Hindlimb muscle (tissue), 1 donor: ENCODE measurements at places on chromosomes 1 and 21. TPM values are rescaled to one million over a fixed set of nuclear protein-coding genes. Genes with fewer than 3 reads are reported as not detected.

ITSN1 gene
- 34.1 TPM for polyA plus RNA-seq

IRF6 gene
- polyA plus RNA-seq = 0.83 TPM

DNA sequence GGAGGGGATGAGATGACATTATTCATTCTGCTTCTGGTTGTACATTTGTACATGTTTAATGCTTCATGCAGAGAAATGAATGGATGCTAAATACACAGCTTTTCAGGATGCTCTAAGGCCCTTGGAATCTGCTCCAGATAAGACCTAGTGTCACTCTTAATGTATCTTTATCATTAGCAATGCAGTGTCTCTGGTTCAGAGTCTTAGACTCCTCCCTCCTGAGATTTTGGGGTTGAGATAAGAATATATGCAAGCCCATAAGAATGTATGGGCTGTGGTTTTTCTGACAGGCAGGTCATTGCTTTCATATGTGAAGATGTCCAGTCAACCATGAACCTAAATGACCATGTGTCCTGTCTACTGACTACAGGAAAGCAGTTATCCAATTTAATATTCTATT lies 415.5 kb downstream of the RPS6KC1 start:
- no peak for DNase-seq

- no peak for DNase-seq
Measured at GRCh38 chr1:247906504-247907047, 11.2 kb downstream of the OR2W3 start.

DNA sequence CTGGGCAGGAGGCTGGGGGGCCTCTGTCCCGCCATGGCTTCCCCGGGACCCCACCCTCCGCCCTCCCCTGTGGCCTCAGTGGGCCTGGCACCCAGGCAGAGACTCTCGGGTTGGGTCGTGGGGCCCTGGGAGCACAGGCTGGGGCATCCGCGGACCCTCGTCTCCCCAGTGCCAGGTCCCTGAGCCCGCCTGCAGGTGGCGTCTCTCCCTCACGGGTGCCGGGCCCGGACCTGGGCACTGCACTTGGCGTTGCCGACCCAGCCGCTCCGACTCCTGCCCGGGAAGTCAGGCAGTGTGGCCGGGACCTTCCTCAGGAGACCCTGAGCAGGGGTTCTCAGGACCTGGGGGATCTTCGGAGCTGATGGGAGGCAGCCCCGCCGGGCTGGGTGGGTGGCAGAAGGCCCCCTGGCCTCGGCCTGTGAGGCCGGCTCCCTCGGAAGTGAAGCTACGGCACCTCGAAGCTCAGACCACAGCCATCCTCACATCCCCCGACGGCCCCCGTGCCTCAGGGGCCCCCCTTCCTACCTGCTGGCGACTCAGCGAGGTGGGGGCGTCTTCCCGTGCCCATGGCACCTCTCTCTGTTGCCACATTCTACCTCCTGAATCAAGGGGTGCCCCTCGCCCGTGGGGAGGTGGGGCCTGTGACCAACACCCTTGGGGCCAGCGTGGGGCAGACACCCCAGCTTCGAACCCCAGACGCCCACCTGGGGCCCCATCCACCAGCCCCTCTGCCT lies 6.4 kb upstream of the C1orf159 start:
- peak; percentile 81 for DNase-seq

GRCh38 chr1:113211467-113211866 lies 138.5 kb downstream of the LRIG2 start:
- DNase-seq = no peak

ENTREP3 gene
- 17.6 TPM for polyA plus RNA-seq

- DNase-seq = no peak
Measured at GRCh38 chr1:207649865-207650580, 5.1 kb downstream of the CR1L start.

DIO1 gene
- not detected for polyA plus RNA-seq

- no peak for DNase-seq
Measured at GRCh38 chr1:198232378-198232777, 75.6 kb downstream of the NEK7 start.

DNA sequence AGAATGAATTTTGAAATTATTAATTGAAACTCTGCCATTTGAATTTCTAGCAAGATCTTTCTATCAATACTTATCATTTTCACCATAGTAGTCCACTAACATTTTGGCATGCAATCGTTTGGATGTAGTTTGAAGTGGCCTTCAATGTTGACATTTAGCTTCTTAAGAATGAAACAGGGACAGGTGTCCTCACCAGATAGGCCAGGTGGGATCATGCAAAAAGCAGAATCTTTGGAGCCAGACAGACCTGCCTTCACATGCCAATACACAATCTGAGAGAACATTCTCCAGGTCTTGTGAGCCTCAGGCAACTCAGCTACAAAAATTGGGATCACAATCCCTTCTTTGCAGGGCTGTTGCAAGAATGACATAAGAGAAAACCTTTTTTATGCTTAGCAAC lies 18.3 kb upstream of the HSPA13 start:
- DNase-seq = no peak

RHOU gene
- polyA plus RNA-seq = 21.2 TPM

GRCh38 chr21:44456915-44457736 lies 1.8 kb downstream of the LRRC3 start:
- no peak for DNase-seq

TDRD5 gene
- not detected for polyA plus RNA-seq

DNA sequence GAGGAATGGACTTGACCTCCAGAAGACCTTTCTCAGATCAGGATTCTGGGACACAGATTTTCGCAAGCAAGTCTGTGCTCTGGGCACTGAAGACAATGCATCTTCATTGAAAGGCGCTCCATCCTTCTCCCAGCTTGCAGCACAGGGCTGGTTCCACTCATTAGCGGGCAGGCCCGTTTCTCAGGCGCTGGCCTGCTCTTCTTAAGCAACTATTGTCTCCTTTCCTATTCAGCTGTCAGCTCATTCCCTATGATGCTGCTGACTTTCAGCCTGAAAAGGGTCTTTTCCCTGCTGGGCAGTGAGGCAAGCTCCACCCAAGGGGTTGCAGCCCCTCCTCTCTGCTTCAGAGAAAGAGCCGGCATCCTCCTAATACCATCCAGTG lies 91.9 kb upstream of the PLXNA2 start:
- DNase-seq = no peak

S100B gene
- 10.1 TPM for polyA plus RNA-seq

DNA sequence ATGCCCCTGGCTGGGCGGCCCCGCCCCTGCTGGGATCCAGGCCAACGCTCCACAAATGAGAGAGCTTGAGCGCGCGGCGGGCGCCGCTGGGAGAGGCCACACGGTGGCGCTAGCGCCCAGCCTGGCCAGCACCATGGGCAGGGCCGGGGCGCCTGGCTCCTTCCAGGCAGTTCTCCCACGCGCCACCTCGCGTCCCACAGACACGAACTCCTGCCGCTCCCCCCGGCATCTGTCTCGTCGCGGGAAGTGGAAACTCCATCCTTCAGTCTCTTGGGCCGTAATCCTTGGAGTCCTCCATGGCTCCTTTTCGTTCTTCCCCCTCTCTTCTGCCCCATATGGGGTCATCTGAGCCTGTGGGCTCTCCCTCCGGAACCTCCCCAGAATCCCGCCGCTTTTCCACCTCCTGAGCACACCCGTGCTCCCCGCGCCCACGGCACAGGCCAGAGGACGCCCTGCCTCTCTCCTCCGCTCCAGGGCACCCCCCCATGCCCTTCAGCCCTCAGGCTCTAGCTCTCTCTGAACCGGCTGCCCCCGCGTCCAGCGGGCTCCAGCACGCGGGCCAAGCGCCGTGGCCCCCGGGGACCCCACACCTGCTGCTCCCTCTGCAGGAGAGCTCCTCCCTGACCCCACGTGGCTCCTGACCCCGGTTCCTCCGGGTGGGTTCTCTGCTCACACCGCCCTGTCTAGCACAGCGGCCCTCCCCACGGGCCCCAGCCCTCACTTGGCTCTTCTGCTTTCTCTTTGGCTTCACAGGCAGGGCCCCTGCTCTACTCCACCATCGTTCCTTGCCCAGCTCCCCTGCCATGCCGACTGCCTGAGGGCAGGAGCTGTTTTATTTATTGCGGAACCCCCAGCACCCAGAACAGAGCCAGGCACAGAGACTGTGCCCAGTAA lies 31.9 kb upstream of the EDN2 start:
- DNase-seq = peak; percentile 96

RGS4 gene
- polyA plus RNA-seq = 1.2 TPM

DNA sequence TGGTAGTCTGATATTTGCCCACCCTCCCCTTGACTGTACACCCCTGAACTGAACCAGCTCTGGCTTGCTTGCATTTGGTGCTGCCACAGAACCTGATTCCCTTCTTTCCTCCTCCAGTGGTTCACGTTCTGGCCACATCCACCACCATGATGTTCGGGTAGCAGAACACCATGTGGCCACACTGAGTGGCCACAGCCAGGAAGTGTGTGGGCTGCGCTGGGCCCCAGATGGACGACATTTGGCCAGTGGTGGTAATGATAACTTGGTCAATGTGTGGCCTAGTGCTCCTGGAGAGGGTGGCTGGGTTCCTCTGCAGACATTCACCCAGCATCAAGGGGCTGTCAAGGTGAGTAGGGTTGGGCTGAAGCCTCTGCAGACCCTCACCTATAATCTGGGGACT lies 1.8 kb downstream of the CDC20 start:
- no peak for DNase-seq

LDLRAD1 gene
- not detected for polyA plus RNA-seq

C8A gene
- polyA plus RNA-seq = not detected

DNA sequence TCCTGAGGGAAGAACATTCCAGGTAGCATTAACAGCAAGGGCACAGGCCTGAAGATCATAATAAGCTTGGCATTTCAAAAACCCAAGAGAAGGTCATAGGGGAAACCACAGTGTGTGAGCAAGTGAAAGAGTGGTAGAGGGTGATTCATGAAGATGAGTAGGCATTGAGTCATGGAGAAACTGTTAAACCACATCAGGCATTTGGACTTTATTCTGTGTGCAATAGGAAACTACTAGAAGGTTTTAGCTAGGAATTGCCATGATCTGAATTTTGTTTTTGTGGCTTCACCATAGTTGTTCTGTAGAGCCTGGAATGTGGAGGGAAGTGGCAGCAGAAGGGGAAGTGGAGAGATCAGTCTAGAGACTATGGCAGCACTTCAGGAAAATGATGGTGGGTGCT lies 359.0 kb upstream of the PTBP2 start:
- no peak for DNase-seq

PGBD5 gene
- 33.4 TPM for polyA plus RNA-seq

AXDND1 gene
- polyA plus RNA-seq = not detected

MAP1LC3C gene
- polyA plus RNA-seq = 25.8 TPM

PPIAL4G gene
- polyA plus RNA-seq = 0.06 TPM

OR2T33 gene
- polyA plus RNA-seq = not detected

ADAMTS1 gene
- 15.0 TPM for polyA plus RNA-seq

ASH1L gene
- 27.4 TPM for polyA plus RNA-seq

DYNLT5 gene
- polyA plus RNA-seq = 4.5 TPM

GRCh38 chr1:166977951-166978350 lies 2.6 kb upstream of the ILDR2 start:
- DNase-seq = no peak

- no peak for DNase-seq
Measured at GRCh38 chr1:43991200-43991475, 261 bp upstream of the CCDC24 start.

GRCh38 chr1:153790313-153790965 lies 15.2 kb downstream of the SLC27A3 start:
- peak; percentile 92 for DNase-seq

DNA sequence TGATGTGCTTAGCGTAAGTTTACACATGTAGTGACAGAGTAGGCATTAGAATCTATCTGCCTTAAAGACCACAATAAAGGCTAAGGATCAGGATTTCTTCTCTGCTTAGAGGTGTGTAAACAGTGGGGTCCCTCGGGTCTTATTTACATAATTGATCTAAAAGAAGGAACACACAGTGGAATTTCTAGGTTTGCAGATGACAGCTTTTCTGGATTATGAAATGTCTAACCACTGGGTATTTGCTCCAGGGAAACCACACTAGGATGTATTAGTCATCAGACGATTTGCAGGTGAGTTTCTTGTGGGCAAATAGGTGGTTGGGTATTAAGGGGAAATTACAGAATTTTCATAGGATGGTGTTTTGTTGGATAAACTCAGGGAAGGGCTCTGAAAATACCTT lies 5.8 kb downstream of the LRRC8D start:
- DNase-seq = no peak

- no peak for DNase-seq
Measured at GRCh38 chr1:35592991-35593769, 20.1 kb downstream of the TFAP2E start.

GRCh38 chr21:41160036-41160435 lies 7.9 kb upstream of the BACE2 start:
- no peak for DNase-seq

CLDN8 gene
- not detected for polyA plus RNA-seq

OLFM3 gene
- 0.23 TPM for polyA plus RNA-seq

DNA sequence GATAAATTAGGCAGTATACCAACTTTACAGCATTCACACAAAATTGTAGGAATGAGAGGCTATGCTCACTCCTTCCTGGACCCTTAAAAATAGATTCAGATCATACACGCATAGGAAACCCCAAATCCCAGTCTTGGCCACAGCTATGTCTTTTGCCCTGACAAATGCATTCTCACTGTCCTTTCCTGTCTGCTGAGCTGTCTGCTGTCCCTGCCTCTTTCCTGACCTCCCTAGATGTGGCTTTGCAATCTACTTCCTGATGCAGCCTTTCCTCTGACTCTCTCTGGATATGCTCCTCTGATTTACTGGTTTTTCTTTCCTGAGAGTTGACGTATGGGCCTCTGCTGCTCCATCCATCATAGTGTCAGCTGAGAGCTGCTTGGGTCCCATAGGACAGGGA lies 59.8 kb upstream of the SLC35F3 start:
- DNase-seq = no peak

- DNase-seq = no peak
Measured at GRCh38 chr1:113320972-113321680, 69.2 kb upstream of the MAGI3 start.

- no peak for DNase-seq
Measured at GRCh38 chr21:46356494-46357334, 32.8 kb downstream of the PCNT start.

NMNAT2 gene
- 0.85 TPM for polyA plus RNA-seq

- DNase-seq = no peak
Measured at GRCh38 chr1:87678266-87678665, 349.6 kb downstream of the LMO4 start.

DNA sequence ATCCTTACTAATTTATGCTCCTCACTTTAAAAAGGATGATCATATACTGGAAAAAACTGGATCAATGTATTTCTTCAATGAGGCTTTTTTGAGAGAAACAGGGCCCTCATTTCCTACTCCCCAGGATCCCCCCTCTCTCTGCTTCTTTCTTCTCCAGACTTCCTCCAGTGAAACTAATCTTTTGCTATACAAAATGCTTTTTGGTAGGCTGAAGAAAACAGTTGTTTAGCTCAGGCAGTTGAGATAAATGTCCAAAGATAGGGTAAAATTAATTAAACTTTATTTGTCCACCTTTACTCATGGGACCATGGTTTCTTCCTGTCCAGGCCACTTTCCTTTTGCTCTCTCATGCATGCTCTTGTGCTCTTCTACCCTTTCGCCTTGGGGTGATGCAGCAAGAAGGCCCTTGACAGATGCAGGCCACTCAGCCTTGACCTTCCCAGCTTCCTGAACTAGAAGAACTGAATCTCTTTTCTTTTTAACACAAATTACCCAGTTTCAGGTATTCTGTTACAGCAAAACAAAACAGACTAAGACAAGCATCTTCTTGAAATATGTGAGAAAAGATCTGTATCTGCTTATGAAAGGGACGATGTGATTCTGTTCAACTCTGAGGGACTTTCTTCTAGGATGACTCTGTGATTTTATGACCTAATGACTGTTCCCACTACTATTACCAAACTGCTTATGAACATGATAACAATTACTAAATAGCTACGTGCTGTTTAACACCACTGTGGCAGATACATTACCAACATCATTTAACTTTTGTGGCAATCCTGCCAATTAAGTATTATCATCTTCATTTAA lies 63.7 kb downstream of the NVL start:
- no peak for DNase-seq
